ENCODE measurements at places on chromosomes 3 and 15. TPM values are rescaled to one million over a fixed set of nuclear protein-coding genes. Genes with fewer than 3 reads are reported as not detected.

SRGAP3 gene
- total RNA-seq, result 2.0 TPM

SH2D7 gene
- not detected for total RNA-seq

CLDN1 gene
- total RNA-seq, result 0.66 TPM

GRCh38 chr15:69164807-69165636 lies 4.6 kb downstream of the GLCE start:
- DNase-seq, result no peak

CCDC39 gene
- total RNA-seq, result not detected

DNA sequence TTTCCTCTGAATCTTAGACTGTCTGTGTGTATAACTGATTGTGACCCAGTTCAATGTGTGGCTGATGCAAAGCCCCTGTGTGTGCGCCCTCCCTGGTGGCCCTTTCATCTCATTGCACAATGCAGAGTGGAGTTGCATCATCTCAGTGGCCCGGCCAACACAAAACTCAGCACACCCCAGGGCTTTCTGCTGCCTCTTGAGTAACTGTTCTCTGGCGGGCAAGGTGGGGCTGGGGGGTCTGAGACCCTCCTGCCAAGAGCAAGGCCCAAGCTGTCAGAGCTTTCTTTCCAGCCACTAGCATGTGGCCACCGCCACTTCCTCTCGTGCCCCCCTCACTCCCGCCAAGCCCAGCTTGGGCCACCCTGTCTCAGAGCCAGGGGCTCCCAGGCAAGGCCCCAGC lies 80.7 kb upstream of the ALDH1L1 start:
- DNase-seq, result no peak

DNA sequence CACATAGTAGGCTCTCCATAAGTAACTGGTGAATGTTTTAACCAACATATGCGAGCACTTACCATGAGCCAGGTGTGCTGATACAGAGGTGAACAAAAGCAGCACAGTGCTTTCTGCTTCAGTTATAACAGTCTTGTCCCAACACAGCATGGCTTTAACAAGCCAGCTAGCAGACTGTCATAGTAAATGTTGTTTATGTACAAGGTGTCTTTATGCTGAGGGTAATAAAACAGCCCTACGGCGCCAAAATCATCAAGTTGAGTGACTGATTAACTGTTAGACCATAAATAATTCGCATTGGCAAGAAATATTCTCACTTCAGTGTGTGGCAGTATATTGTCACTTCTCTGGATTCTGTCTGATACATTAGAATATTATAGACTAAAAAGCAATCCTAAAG lies 646.0 kb upstream of the CFAP20DC start:
- no peak for DNase-seq

GRCh38 chr15:35159170-35159569 lies 74.1 kb upstream of the NANOGP8 start:
- no peak for DNase-seq

- DNase-seq, result no peak
Measured at GRCh38 chr15:80822256-80822655, 43.1 kb downstream of the CEMIP start.

GRCh38 chr3:118577055-118577777 lies 457.4 kb downstream of the IGSF11 start:
- DNase-seq, result no peak

NR1I2 gene
- 0.76 TPM for total RNA-seq

GRCh38 chr3:7787871-7788828 lies 713.5 kb upstream of the LMCD1 start:
- DNase-seq, result no peak

DNA sequence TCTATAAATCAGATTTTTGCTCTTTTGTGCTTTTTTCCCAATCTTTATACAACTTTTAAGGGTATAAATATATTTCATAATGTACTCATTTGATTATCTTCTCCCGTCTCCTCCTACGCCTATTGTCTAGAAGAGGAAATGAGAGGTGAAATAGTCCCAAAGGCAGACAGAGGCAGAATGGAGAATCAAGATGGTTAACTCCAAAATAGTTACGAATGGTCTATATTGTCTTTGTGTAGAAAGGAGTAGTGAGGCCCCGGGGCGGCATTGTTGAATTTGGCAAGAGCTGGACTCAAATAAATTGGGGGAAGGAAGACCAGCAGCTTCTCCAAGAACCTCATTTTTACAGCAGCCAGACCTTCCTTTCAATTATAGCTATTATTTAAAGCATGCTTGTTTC lies 23.9 kb downstream of the ITPR1 start:
- DNase-seq, result no peak

DNA sequence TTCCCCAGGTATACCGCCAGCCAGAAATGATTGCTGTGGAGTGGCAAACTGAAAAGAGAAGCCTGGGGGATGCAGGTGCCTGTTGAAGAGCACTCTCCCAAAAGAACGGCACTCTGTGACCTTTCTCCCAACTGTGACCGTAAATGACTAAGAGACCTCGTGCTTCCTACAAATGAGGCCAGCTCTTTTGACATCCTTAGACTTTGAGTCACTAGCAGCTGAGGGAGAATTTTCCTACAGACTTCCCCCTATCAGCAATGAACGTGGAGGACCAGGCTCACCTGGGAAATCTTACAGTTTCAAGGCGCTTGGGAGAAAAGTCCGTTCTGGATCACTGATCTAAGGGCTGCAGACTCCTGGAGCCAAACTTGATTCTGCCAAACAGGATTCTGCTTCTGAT lies 8.6 kb downstream of the AQP9 start:
- no peak for DNase-seq

ST6GAL1 gene
- total RNA-seq, result 116 TPM

DNA sequence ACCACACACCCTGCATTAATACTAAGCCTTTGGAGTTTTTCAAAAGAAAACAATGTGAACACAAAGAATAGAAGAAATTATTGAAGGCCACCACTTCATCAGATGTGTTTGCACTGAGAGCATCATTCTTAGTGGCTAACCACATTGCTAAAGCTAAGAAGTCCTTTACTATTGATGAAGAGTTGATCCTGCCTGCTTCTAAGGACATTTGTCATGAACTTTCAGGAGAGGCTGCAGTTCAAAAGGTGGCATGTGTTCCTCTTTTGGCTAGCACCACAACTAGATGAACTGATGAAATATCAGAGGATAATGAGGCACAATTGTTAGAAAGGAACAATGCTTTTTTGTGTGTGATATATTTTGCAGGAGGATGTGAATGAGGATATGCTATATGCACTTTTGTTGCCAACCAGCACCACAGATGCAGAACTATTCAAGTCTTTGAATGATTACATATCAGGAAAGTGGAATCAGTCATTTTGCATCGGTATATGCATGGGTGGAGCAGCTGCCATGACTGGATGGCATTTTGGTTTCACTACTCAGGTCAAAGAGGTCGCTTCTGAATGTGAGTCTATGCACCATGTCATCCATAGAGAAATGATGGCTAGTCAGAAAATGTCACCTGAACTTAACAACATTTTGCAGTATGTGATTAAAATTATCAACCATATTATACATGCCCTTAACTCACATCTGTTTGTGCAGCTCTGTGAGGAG lies 2.5 kb upstream of the EID1 start:
- no peak for DNase-seq

GRCh38 chr3:49715611-49716121 lies 3.8 kb downstream of the AMIGO3 start:
- DNase-seq, result no peak

DNA sequence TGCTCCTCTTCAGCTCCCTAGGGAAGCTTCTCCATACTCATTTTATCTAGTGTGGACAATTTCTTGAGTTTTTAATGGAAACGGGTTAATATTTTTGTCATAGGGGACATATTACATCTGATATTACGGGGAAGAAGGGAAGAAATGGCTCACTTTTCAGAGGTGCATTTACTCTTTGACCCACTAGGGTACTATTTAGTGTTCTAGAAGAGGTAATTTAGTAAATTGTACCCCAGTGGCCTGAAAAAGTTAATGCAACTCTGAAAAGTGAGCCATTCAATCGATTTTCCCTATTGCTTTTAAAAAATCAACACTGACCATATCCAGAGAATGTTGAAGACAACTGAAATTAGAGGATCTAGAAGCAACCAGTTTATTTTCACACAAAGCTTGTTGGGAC lies 71.2 kb downstream of the MAP2K5 start:
- no peak for DNase-seq

- DNase-seq, result no peak
Measured at GRCh38 chr3:72538070-72538745, 310.0 kb downstream of the SHQ1 start.
